CD4-positive, alpha-beta T cell treated with Interleukin-12 subunit alpha and Interleukin-12 subunit beta, for 1 hour (primary cell): ENCODE measurements at places on chromosomes 16 and 17.
A peak's percentile ranks its signal among the peaks of the same experiment; 100 is the strongest.

- no peak for DNase-seq
Measured at GRCh38 chr17:34318474-34318873, 761 bp upstream of the CCL8 start.

- no peak for DNase-seq
Measured at GRCh38 chr17:66483906-66484305, 181.5 kb downstream of the PRKCA start.

- no peak for DNase-seq
Measured at GRCh38 chr16:73233846-73234424, 186.0 kb upstream of the ZFHX3 start.

GRCh38 chr17:38939987-38940386 is 14.6 kb downstream of the LASP1NB start:
- DNase-seq = no peak

- no peak for DNase-seq
Measured at GRCh38 chr16:1282324-1282973, 26.6 kb downstream of the TPSD1 start.

DNA sequence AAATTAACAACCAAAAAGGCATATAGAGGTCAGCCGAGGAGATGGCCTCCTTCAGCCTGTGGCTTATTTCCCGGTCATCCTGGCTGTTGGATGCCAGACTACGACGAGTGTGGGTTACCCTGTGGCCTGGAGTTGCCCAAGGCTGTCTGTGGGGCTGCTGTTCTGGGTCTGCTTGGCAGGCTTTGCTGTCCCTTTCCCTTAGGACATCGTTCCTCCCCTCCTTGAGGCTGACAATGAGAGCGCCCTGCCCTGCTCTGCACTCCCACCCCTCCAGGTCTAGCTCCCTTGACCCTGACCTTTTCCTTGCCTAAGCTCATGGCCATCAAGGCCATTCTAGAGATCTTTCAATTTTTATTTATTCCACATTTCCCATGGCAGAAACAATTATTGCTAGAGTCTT is 1.9 kb upstream of the CBFB start:
- DNase-seq = no peak

DNA sequence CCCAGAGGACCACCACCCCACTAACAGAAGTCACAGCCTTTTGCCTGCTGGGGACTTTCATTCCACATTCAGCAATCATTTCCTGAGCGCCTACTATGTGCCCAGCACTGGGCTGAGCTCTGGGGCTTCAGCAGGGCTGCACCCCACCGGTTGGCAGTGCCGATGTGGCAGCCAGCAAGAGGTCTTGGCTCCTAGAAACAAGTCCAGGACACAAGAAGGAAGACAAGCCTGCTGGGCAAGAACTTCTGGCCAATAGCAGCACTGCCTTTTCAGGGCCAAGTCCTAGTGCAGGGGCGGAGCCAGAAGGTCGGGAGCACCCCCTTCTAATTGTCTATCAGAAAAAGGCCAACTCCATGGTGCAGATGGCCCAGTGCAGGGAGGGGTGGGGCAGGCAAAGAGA is 13.0 kb upstream of the HOXB9 start:
- no peak for DNase-seq

DNA sequence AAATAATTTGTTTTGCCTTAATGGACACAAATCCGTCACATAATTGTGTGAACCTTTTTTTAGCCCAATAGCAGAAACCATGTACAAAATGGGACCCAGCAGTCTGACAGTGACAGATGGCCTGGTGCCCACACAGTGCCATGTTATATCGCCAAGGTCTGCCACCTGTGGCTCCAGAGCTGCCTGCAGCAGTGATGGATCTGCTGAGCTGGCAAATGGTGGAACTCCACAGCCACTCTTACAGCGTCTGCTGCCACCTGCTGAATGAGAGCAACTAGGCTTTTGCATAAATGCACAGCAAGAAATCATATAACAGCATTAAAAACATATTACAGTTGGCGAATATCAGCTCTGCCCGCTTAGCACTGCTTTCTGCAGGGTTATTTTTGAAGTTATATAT is 59.4 kb downstream of the NUP93 start:
- DNase-seq = peak; percentile 19

- no peak for DNase-seq
Measured at GRCh38 chr16:75801307-75801706, 75.0 kb upstream of the CPHXL start.

DNA sequence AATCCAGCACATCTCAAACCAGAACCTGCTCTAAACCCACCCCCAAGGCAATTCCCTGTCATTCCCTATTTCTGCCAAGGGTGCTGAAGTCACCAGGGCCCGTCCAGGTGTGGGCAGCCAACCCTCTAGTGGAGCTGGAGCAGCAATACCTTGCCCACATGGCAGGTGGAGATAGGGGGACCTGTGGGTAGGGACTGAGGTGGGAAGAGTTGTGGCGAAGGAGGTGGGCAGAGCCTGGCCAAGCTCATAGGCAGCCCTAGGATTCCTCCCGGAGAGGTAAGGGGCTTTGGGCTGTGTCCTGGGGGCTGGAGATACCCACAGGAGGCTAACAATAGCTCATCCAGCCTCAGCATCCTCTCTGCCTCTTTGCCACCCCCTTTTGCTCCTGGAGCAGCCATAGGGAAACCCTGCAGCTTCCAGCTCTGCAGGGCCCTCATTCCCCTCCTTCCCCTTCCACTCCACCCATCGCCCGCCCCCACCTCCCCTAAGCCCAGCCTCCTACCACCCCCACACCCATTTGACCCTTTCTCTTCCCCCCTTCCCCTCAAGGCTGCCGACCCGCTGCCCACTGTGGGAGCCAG is 30.4 kb upstream of the CRHR1 start:
- DNase-seq = no peak

GRCh38 chr16:49604602-49605001 is 231.0 kb downstream of the C16orf78 start:
- no peak for DNase-seq

- no peak for DNase-seq
Measured at GRCh38 chr17:70172923-70173322, 3.6 kb downstream of the KCNJ2 start.

- DNase-seq = no peak
Measured at GRCh38 chr16:81581107-81581506, 136.5 kb downstream of the CMIP start.

- peak; percentile 62 for DNase-seq
Measured at GRCh38 chr17:50269477-50270434, 4.5 kb upstream of the TMEM92 start.

- DNase-seq = peak; percentile 16
Measured at GRCh38 chr17:7951143-7951792, 19.3 kb downstream of the CNTROB start.

- DNase-seq = no peak
Measured at GRCh38 chr17:80588702-80589383, 44.2 kb downstream of the RPTOR start.

DNA sequence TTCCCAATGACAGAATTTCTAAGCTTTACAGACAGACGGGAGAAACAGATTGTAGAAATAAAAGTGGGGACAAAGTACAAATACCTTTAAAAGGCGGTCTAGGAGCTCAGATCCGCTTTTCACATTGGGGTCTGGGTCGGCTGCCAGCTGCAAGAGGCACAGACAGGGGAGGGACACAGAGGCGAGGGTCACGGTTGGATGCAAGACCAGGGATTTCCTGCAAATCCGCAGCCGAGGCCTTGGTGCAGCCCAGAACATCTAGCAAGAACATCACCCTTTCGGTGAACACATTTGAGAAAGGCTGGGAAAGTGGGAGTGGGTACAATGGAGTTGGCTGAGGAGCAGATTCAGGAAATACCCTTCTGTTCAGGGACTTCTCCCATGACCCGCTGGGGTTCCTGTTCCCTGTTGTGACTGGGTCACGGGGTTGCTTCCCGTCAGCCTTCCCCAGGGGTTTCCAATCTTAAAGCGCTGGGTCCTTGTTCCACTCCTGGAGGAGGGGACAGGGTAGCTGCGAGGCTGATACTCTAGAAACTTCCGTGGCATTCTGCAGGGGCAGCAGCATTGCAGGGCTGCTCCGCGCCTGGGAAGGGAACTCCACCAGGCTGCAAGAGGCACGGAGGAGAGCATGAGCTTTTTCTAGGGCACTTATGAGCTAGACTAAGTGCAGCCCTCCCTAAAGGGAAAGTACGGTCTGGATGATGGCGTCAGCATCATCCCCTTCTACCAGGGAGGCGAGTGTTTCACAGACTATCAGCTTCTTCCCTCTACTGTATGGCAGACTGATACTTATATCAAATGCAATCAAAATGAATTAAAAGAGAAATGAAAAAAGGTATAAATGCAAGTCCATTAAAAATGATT is 16.0 kb downstream of the VAC14 start:
- no peak for DNase-seq

DNA sequence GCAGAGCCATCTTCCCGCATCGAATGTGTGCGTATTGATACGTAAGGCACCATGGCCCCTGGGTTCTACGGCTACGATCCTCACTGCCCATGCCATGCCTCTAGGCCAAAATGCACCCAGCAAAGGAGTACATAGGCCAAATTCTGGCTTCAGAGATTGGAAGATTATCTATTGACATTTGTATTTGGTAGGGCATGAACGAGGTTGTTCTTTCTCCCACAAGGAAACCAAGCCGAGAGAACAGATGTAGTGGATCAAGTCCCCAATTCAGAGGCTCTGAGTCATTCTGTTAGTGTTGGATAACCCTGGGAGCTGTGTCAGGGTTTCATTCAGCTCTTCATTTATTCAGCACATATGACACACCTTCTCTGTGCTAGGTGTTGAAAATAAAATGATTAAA is 36.5 kb downstream of the HOXB1 start:
- no peak for DNase-seq

DNA sequence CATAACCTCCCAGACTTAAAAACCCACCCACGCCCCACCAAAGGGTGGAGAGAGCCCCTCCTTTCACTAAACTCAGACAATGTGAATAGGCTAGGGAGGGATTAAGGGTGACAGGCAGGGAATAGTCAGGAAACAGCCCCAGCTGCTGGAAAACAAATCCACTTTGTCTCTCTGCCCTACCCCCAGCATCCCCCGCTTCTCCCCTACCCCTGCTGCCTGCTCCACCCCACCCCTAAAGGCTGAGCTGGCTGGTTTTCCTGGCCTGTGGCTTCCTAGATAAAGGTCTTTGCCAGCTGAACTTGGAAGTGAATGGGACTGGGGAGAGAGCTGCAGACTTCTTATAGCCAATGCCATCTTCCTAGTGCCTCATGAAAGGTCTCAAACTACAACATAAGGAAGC is 15.0 kb downstream of the CAVIN1 start:
- no peak for DNase-seq
